NAMALWA (cell line): ENCODE measurements at places on chromosomes 6 and 20.

DNA sequence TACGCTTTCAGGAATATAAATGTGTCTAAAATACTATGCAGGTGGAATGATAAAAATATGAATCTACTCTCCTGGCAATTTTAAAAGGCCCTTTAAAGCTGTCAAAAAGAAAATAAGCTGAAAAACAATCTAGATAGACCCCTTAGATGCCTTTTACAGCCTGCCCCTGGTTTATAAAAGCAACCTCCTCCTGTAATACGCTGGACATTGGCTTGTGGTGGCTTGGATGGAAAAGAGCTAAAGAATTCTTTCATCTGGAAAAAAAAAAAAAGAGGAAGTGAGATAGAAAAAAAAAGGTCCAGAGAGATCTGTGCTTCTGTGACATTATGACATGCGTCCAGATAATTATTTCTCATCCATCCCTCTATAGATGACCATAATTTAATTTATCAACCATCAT, 115.9 kb upstream of the NRSN1 start:
- no peak for DNase-seq

GRCh38 chr6:79143320-79143898, 65.4 kb upstream of the PHIP start:
- no peak for DNase-seq

- no peak for DNase-seq
Observed at GRCh38 chr6:36699348-36699747, 1.7 kb downstream of the RAB44 start.

- DNase-seq = no peak
Observed at GRCh38 chr6:11964729-11965335, 47.3 kb upstream of the HIVEP1 start.

- DNase-seq = no peak
Observed at GRCh38 chr6:36563237-36563927, 16.1 kb upstream of the STK38 start.

DNA sequence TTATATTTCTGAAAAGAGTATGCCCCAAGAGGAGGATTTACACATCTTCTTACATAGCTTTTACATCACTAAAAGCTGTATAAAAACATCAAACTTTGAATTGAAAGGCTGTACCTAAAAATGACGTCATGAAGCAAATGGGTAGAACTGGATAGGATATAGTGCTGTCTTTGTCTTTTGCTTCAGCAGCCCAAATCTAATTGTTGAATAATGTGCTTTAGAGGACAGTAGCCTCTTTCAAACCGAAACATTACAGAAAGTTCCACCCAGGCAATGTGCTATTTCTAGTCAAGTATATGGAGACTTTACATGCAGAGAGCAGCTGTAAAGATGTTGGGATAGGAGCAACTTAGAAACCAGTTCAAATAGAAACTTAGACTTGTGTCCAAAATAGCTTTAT, 51.9 kb downstream of the ADGRG6 start:
- no peak for DNase-seq

DNA sequence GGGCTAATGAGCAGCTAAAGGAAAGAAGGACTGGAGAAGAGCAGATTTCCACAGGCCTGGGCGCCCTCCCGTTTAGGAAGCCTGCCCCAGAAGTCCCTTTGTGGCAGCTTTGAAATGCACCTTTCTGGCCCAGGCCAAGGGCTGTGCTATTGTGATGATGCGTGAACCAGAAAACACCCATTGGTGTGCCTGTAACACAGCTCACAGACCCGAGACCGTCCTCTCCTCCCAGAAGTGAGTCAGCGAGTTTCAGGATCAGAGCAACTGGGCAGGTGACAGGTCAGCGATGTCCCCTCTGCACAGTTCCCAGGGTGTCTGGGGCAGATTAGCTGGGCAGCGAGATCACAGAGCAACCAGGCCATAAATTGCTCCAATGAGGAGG, 71.9 kb upstream of the SULF2 start:
- no peak for DNase-seq

- peak; percentile 54 for DNase-seq
Observed at GRCh38 chr6:34143884-34144580, 1.9 kb downstream of the GRM4 start.
